Astrocyte of the spinal cord (primary cell): ENCODE measurements at places on chromosomes 16 and 17.

GRCh38 chr17:78739331-78739931 lies 42.6 kb downstream of the CYTH1 start:
- no peak for DNase-seq

GRCh38 chr17:77420804-77421629 lies 280.2 kb downstream of the SEC14L1 start:
- peak; percentile 92 for DNase-seq

DNA sequence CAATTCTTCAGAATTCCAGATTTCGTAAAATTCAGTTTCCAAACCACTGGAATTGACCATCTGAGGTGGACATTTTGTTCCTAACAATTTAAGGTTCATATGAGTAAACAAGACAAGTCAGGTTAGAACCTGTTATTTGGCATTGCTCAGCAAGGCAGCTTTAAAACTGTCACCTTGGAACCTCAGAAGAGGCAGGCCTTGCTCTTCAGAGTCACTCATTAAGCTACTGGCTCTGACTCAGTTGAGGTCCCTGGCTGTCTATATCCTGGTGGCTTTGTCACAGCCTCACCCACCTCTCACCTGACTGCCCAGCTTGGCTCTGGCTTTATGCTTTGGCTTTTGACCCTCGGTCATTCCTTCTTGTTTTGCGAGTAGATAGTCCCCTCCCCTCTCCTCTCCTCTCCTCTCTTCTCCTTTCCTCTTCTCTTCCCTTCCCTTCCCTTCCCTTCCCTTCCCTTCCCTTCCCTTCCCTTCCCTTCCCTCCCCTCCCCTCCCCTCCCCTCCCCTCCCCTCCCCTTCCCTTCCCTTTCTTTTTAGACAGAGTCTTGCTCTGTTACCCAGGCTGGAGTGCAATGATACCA lies 238.4 kb downstream of the SHISA9 start:
- DNase-seq = no peak

DNA sequence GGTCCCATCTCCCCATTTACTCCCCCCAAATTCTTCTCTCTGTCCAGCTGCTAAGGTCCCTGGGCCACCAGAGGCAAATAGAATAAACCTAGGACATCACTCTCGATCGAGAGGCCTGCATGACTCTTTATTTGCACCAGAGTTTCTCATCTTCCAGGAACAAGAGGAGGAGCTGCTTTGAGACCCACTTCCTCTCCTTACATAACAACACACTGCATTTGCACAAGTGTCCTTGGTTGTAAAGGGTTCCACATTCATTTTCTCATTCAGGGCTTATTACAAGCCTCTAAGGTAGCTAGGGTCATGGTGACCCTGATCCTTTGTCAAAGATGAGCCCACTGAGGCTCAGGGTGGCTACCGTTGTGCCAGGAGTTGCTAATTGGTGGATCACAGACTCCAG lies 38.1 kb upstream of the RHOT1 start:
- no peak for DNase-seq

GRCh38 chr17:34436607-34437006 lies 73.6 kb upstream of the CCL1 start:
- DNase-seq = no peak

DNA sequence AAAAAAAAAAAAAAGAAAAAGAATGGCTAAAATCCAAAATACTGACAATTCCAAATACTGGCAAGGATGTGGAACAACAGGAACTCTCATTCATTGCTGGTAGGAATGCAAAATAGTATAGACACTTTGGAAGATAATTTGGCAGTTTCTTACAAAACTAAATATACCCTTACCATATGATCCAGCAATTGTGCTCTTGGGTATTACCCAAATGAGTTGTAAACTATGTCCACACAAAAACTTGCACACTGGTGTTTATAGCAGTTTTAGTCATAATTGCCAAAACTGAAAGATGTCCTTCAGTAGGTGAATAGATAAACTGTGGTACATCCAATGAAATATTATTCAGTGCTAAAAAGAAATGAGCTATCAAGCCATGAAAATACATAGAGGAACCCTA lies 8.5 kb upstream of the MEIOC start:
- no peak for DNase-seq

- DNase-seq = no peak
Measured at GRCh38 chr16:68286153-68287074, 22.1 kb downstream of the SLC7A6 start.

DNA sequence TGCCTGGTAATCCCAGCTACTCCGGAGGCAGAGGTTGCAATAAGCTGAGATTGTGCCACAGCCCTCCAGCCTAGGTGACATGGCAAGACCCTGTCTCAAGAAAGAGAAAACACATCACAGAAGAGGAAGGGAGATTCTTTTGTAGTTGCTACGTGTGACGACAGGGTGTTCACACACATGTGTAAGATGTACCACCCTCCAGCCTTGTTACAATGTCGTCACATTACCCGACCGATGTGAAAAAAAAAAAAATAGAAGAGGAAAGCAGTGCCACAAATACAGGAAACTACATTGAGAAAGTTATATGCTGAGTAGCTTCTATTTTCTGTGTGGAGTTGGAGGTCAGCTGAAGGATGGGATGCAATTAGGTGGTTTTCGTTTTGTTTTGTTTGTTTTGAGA lies 56.0 kb downstream of the CLUH start:
- no peak for DNase-seq

DNA sequence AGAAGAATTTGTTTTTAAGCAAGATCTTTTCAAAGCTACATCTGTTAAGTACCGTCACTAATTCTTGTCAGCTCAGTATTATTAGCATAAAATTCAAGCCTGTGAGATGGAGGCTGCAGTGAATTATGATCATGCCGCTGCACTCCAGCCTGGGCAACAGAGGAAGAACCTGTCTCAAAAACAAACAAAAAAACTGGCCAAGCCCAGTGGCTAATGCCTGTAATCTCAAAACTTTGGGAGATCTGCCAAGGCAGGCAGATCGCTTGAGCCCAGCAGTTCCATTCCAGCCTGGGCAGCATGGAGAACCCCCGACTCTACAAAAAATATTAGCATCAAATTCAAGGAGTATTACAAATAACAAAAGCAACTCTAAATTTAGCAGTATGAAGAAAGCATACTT lies 88.0 kb downstream of the STXBP4 start:
- peak; percentile 16 for DNase-seq

GRCh38 chr17:76027159-76027839 lies at the start of gene EVPL:
EVPL (minus strand) TSS chr17:76027306; CDS start chr17:76027198, 108 bp downstream.
- no peak for DNase-seq

GRCh38 chr16:74734361-74735161 lies 33.9 kb upstream of the MLKL start:
- no peak for DNase-seq

DNA sequence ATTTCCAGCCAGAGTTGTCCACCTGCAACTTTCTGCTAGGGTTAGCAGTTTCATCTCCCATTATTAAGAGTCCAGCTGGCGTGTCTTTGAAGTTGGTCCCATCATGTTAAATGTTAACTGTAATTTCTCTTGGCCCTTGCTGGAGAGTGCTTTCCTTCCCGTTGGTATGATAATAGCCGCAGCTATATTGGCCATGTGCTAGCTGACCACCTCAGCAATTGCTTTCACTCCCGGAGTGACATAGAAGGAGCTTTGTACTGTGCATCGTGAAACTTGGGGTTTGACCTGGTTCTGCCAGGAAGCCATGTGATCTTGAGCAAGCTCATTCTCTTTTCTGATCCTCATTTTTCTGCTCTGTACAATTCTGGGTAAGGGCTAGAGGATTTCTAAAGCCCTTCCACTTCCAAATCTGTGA lies 81.0 kb upstream of the TBX2 start:
- DNase-seq = no peak

- DNase-seq = peak; percentile 17
Measured at GRCh38 chr17:82065193-82065637, 389 bp downstream of the DUS1L start.

DNA sequence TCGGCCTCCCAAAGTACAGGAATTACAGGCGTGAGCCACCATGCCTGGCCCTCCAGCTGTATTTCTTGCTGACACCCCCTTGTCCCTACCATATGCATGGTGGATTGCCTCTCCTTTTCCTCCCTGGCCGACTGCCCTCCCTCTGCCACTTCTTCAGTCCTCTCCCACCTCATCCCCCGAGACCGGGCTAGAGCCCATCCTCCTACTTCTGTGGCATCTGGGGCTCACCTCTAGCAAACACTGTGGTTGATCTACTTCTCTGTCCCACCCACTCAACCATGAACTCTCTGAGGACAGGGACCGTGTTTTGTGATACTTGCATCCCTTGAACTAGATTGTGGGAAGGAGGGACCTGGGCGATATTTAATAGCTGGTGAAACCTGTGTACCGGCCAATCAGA lies 7.5 kb upstream of the AXIN2 start:
- no peak for DNase-seq

GRCh38 chr17:30921544-30922196 lies at the start of gene ADAP2:
ADAP2 (plus strand) TSS chr17:30921945; CDS start chr17:30922015, 70 bp downstream.
- no peak for DNase-seq

GRCh38 chr16:79463841-79464240 lies 136.7 kb downstream of the MAF start:
- DNase-seq = no peak

- no peak for DNase-seq
Measured at GRCh38 chr16:23920446-23920845, 84.7 kb downstream of the PRKCB start.

DNA sequence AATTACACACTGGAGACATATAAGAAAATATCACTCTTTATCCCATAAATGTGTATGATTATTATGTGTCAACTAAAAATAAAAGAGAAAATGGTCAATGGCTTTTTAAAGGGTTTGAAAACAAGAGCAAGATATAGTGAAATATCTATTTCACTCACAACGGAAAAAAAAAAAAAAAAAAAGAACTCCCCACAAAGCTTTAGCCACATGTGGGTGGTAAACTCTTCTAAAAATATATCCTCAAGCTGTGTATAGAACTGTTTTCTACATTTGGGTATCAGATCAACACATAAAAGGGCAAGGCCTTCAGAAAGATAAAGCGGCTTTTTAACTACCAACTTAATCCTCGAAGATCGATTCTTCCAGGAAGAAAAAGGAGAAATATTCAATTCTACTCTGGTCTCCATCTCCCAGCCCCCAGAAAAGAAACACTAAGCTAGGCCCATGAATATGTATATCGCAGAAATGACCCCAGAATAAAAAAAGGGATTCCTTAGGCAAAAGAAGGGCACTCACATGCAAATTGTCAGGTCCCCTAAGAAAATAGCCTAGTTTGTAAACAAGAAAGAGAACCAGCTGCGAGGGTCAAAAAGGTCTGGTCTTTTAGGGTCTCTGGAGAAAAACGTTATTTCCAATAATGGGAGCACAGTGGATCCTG lies 4.4 kb downstream of the LITAF start:
- no peak for DNase-seq

GRCh38 chr17:48615047-48615962 lies at the start of gene HOXB8:
HOXB8 (minus strand) TSS chr17:48615292; CDS start chr17:48614704, 588 bp downstream.
- DNase-seq = peak; percentile 86

- DNase-seq = peak; percentile 67
Measured at GRCh38 chr16:3938843-3939624, 58.5 kb upstream of the CREBBP start.

- peak; percentile 88 for DNase-seq
Measured at GRCh38 chr16:20906341-20907255, 6.0 kb downstream of the LYRM1 start.

- no peak for DNase-seq
Measured at GRCh38 chr16:4982056-4982867, 24.1 kb downstream of the SEC14L5 start.

- DNase-seq = no peak
Measured at GRCh38 chr16:67210069-67210937, 11.4 kb downstream of the ELMO3 start.

GRCh38 chr16:59249011-59249410 lies 514.9 kb upstream of the GOT2 start:
- no peak for DNase-seq

DNA sequence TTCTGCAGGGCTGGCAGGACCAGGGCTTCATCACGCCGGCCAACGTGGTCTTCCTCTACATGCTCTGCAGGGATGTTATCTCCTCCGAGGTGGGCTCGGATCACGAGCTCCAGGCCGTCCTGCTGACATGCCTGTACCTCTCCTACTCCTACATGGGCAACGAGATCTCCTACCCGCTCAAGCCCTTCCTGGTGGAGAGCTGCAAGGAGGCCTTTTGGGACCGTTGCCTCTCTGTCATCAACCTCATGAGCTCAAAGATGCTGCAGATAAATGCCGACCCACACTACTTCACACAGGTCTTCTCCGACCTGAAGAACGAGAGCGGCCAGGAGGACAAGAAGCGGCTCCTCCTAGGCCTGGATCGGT lies 1.4 kb downstream of the CDK5R1 start:
- DNase-seq = no peak

- no peak for DNase-seq
Measured at GRCh38 chr17:82257473-82257872, 16.0 kb downstream of the CSNK1D start.

- no peak for DNase-seq
Measured at GRCh38 chr17:35878361-35878760, 1.8 kb downstream of the CCL5 start.

GRCh38 chr17:81991684-81992305 lies 14.4 kb downstream of the ASPSCR1 start:
- DNase-seq = peak; percentile 76

DNA sequence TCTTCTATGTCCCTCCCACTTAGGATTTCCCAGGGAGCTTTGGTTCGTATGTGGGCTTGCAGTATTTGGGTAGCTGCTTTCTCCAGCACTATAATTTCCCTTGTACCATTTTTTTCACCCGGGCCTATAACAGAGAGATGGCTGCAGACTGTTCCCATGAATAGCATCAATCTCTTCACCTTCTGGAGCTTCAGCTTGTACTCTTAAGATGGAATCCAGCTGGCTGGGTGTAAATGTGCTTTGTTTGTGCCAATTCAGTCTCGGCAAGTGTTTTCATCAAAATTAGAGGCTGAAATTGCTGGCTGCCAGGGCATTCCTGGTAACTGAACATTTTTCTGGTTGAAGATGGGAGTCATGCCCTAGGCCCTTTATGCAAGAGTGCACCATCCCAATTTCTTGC lies 12.2 kb upstream of the CPD start:
- DNase-seq = no peak

DNA sequence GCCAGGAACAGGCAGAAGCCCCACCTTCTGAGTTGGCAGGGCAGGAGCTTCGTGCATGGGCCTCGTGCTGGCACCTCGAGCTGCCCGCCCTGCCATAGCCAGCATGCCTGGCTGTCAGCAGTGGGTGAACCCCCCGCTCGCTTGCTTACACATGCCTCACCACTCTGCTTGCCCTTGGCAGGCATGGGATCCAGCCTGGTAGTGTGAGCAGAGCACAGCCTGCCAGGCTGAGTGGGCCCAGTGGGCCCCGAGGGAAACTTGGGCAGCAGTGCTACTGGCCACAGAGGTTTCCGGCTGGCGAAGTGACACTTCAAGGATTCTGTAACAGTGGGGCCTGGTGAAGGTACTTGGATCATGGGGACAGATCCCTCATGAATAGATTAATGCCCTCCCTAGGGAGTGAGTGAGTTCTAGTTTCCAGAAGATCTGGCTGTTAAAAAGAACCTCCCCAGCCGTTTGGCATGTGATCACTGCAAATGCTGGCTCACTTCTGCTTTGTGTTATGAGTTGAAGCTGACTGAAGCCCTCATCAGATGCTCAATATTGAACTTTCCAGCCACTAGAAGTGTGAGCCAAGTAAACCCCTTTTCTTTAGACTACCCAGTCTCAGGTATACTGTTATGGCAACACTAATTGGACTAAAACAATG lies 114.7 kb downstream of the BCAS3 start:
- DNase-seq = no peak

- no peak for DNase-seq
Measured at GRCh38 chr16:6104428-6104827, 1006.8 kb upstream of the EEF2KMT start.

- DNase-seq = no peak
Measured at GRCh38 chr16:49597796-49598195, 224.2 kb downstream of the C16orf78 start.

GRCh38 chr17:75970011-75970523 lies 8.9 kb downstream of the ACOX1 start:
- DNase-seq = no peak
